Glutamatergic neuron (in vitro differentiated cells): ENCODE measurements at places on chromosomes 12 and 14.

DNA sequence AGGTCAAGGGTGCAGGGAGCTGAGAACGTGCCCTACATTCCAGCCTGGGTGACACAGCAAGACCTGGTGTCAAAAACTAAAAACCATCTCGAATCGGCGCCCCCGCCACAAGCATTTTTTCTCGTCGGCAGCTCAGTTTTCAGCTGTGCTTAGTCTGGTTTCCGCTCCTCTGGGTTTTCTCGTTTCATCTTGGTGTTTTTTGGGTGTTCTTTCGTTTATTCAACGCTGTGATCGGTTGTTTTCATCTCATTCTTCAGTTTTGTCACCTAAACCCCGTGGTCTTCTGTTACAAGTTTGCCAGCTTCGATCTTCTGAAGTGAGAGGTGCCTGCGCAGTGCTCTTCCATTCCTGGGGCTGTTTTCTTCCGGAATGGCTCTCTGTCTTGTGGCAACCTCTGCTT is 41.4 kb downstream of the NOC4L start:
- DNase-seq: no peak

DNA sequence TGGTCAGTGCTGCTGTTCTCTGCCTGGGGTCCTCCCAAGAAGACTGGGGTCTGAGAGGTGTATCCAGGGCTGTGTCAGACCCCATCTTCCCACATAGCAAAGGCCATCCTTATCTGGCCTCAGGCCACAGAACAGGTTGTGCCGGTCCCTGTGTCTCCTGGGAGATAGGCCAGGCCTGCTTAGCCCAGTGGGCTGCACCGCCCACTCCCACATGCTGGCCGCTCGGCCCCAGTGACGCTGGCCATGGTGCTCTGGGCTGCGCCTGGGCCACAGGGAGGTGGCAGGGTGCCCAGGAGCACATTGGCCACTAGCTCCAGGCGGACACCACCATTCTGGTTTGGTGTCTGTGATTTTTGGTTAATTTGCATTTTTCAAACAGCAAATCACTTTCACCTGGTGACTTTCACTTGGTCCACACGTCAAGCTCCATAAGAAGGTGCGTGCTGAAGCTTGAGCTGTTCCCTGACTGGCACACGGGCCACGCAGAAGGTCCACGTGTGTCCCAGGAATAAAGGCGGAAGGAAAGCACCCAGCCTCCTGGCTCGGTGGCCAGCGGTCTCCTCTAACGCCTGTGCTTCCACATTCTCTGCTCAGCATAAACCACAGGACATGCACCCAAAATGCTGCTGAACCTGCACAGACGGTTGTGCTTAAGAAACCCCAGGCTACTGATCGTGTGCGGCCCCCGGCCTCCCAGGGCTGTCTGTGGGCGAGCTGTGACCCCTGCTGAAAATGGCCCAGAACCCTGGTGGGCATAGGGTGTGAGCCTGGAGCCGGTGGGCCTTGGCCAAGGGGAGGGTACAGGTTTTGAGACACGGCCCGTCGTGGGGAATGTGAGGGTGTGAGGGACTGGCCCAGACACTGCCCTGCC is 4.6 kb downstream of the FBRSL1 start:
- no peak for DNase-seq

GRCh38 chr12:6965026-6965661 is 5.3 kb downstream of the PHB2 start:
- DNase-seq: peak; percentile 87

GRCh38 chr14:69997849-69998248 is 118.6 kb downstream of the SMOC1 start:
- DNase-seq: no peak

DNA sequence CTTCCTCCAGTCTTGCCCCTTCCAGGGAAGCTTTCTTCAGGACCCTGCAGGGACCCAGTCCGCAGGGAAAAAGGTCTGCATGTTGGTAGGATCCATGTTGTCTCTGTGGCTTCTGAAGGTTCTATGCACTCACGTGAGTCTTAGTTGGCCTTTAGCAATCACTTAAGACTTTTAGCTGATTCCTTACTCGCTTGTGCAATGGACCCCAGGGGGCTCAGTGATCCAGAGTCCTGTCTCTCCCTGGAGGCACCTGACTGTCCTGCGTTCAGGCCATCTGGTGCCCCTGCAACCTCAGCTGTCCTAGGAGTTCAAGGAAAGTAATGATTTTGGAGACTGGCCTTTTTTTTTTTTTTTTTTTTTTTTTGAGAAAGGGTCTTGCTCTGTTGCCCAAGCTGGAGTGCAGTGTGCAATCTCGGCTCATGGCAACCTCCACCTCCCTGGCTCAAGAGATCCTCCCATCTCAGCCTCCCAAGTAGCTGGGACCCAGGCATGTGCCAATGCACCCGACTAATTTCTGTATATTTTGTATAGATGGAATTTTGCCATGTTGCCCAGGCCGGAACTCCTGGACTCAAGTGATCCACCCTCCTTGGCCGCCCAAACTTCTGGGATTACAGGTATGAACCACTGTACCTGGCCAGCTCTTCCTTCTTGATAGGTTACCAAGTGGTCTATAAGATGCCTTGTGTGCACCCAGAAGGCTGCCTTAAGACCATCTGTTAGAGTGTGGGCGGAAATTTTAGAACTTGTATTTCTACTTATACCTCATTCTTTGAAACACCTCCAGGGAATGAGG is 4.6 kb downstream of the IFI27L2 start:
- no peak for DNase-seq

- no peak for DNase-seq
Observed at GRCh38 chr14:62138593-62138992, 376.4 kb downstream of the SNAPC1 start.

DNA sequence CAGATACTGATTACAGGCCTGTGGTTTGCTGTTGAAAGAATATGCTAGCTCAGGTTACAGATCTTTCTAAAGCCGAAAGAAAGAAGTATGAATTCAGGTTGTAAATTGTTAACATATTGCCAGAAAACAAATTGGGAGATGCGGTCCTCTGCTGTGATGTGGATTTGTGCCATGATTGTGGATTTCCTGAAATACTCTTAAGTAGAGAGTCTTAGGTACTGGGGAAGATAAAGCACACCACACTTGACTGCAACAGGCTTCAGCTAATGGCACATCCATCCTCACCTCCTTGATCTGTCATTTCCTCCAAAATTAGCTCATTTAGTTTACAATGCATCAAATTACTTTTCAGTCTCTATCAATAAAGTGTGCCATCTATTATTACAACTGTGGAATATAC is 279.2 kb downstream of the SYT1 start:
- DNase-seq: no peak

GRCh38 chr14:101939646-101940170 is 24.7 kb upstream of the DYNC1H1 start:
- DNase-seq: no peak

- DNase-seq: no peak
Observed at GRCh38 chr12:101439236-101439635, 31.7 kb upstream of the ARL1 start.

DNA sequence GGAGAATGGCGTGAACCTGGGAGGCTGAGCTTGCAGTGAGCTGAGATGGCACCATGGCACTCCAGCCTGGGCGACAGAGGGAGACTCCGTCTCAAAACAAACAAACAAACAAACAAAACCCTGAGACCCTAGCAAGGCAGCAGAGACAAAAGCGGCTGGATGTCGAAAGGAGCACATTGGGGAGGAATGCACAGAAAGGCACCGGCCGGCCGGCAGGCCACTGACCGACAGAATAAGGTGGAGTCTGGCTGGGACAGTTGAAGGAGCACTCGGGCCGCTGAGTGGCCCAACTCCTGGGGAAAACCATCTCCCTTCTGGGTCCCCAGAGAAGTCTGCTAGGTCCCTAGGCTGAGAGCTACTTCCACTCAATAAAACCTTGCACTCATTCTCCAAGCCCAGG is 256.2 kb downstream of the KIF21A start:
- DNase-seq: no peak

- DNase-seq: no peak
Observed at GRCh38 chr12:68198507-68199086, 27.0 kb downstream of the IL26 start.

- no peak for DNase-seq
Observed at GRCh38 chr12:54215989-54216796, 27.4 kb upstream of the SMUG1 start.

DNA sequence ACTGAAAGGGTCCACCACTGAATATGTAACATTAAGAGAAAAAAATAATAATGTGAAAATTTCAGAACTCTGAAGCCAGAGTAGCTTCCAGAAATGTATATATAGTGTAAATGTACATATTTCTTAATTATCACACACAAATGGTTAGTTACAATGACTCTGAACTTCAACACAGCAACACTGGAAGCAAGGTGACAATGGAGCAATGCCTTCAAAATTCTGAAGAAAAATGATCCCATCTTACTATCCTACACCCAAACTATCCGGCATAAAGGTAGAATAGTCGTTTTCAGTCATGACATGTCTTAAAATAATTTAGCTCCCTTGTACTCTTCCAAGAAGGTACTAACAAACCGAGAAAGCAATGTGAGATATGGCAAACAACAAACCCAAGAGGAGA is 11.9 kb downstream of the NAP1L1 start:
- DNase-seq: no peak

- DNase-seq: no peak
Observed at GRCh38 chr14:101819251-101819990, 57.9 kb downstream of the PPP2R5C start.

DNA sequence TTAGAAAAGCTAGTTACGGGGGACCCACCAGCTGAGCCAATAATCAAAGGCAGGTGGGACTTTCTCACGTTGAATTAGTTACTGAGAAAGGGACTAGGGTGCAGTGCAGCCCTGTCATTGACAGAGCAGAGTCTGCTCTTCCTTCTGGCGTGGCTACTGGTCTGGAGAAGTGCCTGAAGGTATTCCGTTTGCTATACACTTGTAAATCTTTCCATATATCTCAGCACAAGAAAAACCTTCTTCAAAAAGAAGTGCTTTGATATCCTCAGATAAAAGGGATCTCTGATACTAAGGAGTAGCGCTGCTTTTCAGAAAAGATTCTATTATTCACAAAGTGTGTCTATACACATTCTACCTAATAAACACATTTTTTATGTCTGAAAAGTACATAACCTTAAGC is 91.5 kb downstream of the KCNK10 start:
- DNase-seq: no peak

- no peak for DNase-seq
Observed at GRCh38 chr12:52756281-52756960, 20.7 kb downstream of the KRT76 start.

DNA sequence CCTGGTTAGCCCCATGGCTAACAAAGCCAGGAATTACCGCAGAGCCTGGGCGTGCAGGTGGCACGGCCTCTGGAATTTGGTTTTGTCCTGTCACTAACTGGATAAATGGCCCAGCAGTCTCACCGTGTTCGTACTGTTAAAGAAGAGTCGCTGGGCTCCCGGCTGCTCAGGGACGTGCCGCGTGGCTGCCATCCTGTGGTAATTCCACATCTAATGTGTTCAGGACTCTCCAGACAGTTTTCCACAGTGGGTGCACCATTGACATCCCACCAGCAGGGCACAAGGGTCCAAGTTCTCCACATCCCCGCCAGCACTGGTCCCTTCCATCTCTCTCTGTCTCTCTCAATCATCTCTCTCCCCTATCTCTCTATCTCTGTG is 19.6 kb downstream of the NOC4L start:
- peak; percentile 22 for DNase-seq

DNA sequence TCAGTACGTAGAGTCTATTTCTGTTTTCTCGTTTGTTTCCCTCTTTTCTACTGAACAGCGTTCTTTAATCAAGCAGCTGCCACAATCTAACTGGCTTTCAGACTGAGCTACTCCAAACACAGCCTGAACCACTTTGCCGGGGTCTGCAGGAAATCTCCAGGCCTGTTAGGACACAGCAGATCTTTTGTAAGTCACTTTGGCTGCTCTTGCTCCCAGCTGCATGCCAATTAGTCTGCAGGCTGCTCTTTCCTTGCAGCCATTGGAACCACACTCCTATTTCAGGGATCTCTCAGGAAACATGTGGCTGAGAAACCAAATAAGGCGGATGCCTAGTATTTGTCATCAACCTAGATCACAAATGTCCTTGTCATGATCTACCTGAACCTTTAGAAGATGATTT is 73.6 kb downstream of the TMTC1 start:
- no peak for DNase-seq

- no peak for DNase-seq
Observed at GRCh38 chr12:70798016-70798783, 122.3 kb downstream of the PTPRR start.

DNA sequence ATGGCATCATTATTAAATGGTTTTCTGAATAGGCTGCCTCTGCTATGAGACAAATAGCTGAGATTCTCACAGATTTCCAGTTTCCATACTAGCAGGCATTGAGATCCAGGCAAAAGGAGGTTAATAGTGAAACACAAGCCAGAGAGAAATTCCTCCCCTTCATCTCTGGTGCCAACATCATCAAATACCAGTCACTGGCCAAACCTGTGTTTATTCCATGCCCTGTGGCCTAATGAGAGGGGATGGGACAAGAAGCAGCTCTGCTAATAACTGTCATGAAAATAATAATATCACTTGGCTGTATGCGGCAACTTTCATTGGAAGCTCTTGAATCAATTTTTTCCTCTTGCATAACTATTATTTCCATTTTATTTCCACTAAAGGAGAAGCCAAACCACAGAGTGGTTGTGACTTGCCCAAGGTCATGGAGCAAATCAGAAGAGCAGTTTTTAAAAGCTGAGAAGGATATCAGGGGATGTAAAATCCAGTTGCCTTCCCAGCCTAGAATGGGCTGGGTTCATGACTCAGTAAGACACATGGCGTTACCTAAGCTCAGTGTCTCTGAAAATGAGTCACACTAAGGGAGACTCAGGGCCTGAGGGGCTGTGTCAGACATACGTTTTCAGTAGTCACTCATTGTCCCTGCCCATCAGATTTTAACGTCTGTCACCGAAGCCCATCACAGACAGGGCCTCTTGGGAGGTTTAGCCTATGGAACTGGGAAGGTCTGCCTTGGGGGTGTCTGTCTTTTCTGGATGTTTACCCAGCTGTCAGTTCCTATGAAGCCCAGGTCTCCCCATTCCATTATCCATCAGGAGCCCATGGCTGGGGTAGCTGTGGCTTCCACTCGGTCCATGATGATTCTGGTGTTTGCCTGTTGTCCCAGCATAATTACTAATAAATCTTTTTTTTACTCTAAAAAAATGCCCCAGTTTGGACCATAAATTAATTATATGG is 208.8 kb upstream of the EEA1 start:
- DNase-seq: no peak

DNA sequence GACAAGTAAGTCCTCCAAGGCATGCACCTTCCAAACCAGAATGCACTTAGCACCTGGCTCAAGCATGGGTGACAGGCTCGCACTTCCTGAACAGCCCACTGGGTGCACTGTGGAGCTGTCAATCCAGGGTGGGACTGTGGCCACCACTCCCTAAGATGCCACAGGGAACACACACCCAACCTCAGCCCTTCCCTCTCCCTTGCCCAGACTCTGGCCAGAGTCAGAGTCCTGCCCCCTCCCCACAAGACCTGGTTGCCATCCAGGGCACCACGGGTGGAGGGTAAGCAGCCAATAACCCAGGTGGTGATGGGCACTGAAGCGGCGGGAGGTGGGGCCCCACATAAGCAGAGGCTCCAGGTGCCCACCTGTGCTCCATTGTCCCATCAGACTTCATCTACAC is 160.6 kb downstream of the MYRFL start:
- peak; percentile 36 for DNase-seq
